ENCODE measurements at places on chromosomes 6 and 20.
A peak's percentile ranks its signal among the peaks of the same experiment; 100 is the strongest.

DNA sequence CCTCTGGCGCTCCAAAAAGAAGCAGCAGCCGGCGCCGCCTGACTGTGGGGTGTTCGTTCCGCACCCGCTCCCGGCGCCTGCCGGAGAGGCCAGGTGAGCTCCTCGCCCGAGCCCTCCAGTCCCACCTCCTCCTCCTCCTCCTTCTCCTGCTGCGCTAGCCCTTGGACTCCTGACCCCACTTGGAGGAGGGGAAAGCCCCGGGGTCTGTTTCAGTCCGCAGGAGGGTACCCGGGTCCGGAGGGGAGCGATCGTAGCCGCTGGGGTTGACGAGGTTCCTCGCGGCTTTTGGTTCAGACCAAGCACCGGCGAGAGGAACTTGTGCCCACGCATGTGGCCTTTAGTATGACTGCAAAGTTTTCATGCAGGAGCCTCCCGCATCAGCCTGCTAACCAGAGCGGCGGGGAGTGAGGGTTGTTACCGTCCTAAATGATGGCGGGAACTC is 493 bp downstream of the CRYBG1 start:
- DNase-seq: peak; percentile 18

- no peak for DNase-seq
Measured at GRCh38 chr6:21999012-21999528, 297.8 kb downstream of the PRL start.

DNA sequence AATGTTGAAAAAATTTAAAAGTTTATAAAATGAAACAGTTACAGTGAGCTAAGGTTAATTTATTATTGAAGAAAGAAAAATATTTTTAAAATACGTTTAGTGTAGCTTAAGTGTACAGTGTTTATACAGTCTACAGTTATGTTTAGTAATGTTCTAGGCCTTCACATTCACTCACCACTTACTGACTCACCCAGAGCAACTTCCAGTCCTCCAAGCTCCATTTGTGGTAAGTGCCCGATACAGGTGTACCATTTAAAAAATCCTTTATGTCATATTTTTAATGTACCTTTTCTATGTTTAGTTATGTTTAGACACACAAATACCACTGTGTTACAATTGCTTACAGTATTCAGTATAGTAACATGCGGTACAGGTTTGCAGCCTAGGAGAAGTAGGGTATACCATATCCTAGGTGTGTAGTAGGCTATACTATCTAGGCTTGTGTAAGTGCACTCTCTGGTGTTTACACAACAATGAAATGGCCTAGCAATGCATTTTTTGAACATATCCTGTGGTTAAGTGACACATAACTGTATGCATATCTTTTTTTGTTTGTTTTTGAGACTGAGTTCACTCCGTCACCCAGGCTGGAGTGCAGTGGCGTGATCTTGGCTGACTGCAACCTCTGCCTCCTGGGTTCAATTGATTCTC is 26.3 kb downstream of the FLRT3 start:
- no peak for DNase-seq

DNA sequence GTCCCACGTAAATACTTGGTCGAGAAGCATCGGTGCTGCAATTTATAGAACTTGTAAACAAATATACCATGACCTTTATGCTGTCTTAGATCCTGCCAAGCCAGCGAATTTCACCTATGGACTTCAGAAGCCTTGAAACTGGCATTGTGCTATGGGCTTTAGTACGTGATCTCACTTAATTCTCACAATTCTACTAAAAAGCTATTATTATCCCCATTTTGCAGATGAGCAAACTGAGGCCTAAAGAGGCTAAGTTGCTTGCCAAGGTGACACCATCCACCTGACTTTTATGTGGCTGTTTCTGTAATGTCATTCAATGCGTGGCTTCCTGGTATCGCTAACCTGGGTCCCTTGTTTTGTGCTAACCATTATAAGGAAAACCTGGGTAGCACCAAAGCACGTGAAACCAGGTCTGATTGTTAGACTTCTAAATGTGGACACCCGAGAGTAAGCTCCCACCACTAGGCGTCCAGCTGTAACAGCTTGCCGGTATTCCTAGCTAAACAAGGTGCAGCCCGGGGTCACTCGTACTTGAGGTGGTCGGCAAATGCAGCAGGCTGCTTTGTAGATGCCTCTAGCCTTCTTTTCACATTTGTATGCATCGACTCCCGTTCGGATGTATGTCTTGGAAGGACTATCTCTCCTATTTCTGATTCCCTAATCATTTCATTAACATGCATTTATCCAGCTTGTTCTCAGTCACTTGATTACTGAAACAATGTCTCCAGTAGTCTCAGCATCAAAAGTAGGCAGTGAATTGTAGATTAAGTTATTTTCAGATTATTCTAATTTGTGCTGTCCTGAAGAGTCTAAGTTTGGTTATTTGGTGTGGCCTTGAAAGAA is 1.1 kb downstream of the SYNJ2 start:
- no peak for DNase-seq

GRCh38 chr20:56762829-56763228 is 133.7 kb downstream of the TFAP2C start:
- DNase-seq: no peak

DNA sequence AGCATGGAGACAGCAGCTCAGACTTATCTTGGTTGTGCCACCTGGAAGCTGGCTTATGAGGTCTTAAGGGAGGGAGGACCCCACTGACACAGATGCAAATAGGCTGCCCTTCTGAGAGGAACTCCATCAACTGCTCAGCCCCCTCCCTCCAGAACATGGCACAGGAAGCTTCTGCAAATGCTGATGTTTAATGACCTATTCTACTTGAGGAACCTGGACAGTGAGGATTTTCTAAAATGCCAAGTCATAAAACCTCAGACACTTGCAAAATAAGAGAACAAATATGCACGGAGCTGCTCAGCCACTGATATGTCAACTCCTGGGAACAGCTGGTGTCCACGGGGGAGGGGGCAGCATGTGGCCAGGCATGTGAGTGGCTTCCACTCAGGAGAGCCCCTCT is 3.5 kb downstream of the CST9 start:
- no peak for DNase-seq

DNA sequence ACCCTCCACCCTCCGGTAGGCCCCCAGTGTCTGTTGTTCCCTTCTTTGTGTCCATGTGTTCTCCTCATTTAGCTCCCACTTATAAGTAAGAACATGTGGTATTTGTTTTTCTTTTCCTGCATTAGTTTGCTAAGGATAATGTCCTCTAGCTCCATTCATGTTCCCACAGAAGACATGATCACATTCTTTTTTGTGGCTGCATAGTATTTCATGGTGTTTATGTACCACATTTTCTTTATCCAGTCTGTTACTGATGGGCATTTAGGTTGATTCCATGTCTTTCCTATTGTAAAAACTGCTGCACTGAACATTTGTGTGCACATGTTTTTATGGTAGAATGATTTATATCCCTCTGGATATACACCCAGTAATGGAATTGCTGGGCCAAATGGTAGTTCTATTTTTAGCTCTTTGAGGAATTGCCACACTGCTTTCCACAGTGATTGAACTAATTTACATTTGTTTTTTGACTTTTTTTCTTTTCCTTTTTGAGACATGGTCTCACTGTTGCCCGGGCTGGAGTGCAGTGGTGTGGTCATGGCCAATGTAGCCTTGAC is 4.5 kb downstream of the KPNA5 start:
- DNase-seq: no peak

DNA sequence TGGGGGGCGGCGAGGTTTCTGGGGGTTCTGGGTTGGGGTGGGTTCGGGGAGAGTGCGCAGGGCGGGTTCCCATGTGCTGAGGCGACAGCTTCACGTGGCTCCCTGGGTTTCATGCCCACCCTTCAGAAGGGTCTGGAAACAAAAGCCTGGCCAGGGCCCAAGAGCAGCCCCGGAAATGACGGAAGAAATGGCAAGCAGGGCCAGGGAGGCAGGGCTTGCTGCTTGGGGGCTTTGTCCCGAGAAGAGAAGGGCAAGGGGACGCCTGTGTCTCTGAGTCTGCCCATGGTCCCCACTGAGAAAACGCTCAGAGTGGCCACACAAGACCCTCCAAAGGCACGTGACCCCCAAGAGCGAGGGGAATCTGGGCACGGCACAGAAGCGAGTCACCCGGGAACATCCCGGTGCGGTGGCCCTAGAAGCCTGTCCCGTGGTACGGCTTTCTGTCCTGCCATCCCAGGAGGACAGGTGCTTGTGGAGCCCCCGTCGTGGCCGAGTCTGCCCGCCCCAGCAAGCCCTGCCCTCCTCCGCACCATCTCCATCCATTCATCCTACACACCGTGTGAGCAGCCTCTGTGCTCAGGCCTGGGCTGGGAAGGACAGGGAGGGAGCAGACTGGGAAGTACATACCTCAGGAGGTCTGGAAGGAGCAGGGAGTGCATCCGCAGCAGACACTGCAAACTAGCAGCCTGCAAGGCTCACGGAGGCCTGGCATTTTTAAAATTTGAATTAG is 9.0 kb downstream of the NPEPL1 start:
- no peak for DNase-seq

- DNase-seq: no peak
Measured at GRCh38 chr6:33124525-33124901, 48.7 kb downstream of the HLA-DPB1 start.

DNA sequence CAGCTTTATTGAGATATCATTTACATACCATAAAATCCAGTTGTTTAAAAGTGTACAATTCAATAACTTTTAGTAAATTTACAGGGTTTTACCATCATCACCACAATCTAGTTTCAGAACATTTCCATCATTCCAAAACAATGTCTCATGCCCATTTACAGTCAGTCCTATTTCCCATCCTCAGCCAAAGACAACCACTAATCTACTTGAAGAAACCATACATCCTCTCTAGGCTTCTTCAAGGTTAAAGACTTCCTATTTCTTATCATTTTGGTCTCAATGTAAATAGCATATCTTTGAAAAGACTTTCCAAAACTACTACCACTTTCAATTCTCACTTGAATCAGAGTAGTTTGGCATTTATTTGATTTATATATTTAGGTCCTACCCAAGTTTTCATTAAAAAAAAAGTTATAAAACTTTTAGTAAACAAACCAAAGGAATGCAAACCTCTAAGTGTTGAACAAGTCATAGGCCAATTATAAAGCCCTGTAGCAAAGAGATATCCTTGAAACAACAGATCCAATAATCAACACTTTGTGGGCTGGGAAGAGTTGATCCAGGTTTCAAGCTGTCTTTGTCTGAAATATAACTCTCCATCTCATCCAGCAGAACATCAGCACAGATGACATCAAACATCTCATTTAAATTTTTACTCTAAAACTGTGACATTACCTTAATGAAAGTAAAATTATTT is 211.3 kb upstream of the RUNX2 start:
- no peak for DNase-seq

GRCh38 chr6:48429021-48429420 is 318.0 kb upstream of the PTCHD4 start:
- no peak for DNase-seq

- no peak for DNase-seq
Measured at GRCh38 chr20:4297127-4297826, 281.9 kb upstream of the RNF24 start.

DNA sequence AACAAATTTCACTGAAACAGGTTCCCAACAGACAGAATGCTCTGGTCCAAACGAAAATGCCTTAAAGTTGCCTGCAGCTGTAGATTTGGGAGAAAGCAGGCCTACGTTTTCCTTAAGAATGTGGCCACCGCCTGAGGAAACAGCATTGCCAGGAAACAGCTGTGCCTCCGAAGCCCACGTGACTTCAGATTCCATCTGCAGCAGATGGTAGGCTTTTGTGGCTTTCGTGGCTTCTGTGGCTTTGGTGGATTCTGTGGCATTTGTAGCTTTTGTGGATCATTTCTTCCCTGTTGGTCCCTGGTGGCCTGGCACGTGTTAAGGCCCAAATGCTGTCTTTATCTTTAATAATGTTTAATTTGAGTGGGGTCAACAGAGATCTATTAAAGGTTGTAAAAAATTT is 222.9 kb downstream of the TTLL2 start:
- no peak for DNase-seq

DNA sequence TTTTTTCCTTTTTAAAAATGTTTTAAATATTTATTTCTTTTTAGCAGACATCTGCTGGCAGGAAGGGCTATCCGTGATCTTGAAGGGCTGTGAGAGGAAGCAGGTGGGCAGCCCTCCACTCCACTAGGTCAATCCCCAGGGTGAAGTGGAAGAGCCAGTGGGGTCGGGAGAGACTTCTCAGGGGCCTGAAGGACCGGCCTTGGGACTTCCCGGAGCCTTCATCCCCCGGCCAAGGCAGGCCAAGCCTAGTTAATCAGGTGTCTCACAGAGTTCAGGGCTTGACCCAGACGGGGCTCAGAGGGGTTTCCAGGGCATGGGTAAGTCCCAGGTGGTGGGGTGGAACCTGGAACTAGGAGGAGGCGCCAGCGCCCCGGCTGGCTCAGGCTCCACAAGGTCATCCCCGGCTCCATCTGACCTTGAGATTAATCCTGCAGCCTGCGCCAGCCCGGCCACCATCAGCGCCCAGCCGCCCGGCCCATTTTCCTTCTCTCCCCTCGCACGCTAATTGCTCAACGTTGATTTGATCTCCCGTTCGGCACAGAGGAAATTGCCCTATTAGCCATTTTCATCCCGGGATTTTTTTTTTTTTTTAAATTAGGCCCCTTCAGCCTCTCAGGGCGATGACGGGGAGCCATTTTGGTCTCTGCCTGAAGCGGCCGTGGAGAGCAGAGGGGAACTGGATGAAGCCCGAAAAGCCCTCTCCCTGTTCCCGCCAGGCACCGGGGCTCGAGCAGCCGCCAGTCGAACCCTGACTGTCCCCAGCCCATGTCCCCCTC is 44.4 kb downstream of the MDFI start:
- DNase-seq: no peak

DNA sequence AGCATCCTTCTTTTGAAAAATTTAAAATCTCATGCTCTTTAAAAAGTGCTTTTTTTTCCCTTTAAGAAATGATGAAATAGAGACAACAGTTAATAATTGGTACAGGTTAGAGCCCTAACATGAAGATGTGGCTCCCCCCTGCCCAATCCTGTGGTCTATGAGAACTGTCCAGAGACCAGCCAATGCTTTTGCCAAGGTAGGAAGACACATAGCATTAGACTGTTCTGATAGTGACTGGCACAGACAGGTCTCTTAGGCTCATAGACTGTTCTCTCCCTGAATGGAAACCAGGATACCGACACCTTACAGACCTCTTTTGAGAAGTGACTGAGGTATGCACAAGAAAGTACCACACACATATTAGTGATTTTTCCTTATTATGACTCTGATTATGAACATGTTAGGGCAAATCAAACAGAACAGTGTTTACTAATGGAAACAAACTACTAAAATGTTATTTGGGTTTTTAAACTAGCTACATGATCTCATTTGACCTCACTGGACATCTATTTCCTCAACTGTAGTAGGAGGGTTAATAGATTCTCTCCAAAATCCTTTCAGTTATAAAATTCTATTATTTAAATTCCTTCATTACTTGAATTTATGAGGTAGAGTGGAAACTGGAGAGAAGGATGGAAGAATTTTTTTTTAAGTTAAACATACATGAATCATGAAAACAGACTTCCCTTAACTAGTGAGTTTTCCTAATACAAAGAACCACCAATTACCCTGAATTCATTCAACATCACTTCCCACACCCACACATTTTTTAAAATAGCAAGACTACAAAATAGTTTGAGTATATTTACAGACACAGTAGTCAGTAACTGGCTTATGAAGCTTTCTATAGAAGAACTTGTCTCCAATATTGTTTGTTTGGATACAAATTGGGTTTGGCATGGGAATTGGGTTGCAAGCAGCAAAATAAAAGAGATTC is 120.4 kb downstream of the OGFRL1 start:
- no peak for DNase-seq
